ENCODE measurements at places on chromosomes 5 and 9. TPM values are rescaled to one million over a fixed set of nuclear protein-coding genes. Genes with fewer than 3 reads are reported as not detected.
A peak's percentile ranks its signal among the peaks of the same experiment; 100 is the strongest.

PRDM9 gene
- not detected for total RNA-seq

DNA sequence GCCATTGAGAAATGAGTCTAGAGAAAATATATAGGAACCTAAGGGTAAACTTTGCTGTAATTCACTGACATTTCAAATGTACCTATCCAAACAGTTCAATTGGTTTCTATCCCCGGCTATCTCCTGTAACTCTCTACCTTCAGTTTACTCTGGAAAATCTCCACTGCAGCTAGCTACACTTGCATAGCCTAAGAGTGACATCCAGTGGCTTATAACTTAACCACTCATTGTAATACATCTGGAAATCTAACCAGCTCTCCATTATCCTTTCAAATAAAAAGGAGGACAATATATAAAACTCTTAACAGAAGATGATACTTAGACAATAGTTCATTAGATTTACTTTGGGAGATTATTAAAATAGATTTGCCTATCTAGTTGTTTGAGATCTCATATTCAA lies 35.3 kb upstream of the SPDL1 start:
- H3K36me3 ChIP-seq, result no peaks in the 10 kb centered on the region
- no peak overlapping the region for H3K4me3 ChIP-seq
- H3K27ac ChIP-seq, result no peak overlapping the region
- H3K4me1 ChIP-seq, result no peaks in the 10 kb centered on the region
- peak; percentile 2 for DNase-seq

PSMD5 gene
- 67.0 TPM for total RNA-seq

GRCh38 chr5:14483504-14484157 lies 98.0 kb upstream of the OTULINL start:
- DNase-seq, result no peak
- no peak overlapping the region for H3K4me3 ChIP-seq
- H3K36me3 ChIP-seq, result peaks cover 25% of the 10 kb centered on the region
- no peaks in the 10 kb centered on the region for H3K4me1 ChIP-seq
- H3K27ac ChIP-seq, result no peak overlapping the region
- H3K27me3 ChIP-seq, result no peaks in the 10 kb centered on the region

TESK1 gene
- 31.8 TPM for total RNA-seq

DNA sequence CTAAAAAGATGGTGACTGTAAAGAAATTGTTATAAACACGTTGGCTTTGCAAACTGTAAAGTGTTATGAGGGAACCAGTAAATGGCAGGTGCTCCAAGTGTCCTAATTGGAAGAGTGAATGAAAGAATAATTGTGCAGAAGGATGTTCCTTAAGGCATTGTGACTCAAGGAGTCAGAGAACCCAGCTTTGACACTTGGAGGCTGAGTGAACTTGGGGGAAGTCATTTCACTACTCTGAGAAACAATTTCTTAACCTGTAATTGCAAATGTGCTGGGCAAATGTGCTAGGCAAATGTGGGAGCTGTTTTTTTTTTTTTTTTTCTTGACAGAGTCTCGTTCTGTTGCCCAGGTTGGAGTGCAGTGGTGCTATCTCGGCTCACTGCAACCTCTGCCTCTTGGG lies 84.0 kb upstream of the TNFSF8 start:
- no peak for DNase-seq
- no peak overlapping the region for H3K4me3 ChIP-seq
- peaks cover 5% of the 10 kb centered on the region for H3K4me1 ChIP-seq
- no peaks in the 10 kb centered on the region for H3K27me3 ChIP-seq
- H3K27ac ChIP-seq, result no peak overlapping the region
- H3K36me3 ChIP-seq, result no peaks in the 10 kb centered on the region

GRCh38 chr5:180809403-180810209 lies 7.0 kb upstream of the MGAT1 start:
- peaks cover 10% of the 10 kb centered on the region for H3K4me1 ChIP-seq
- no peaks in the 10 kb centered on the region for H3K27me3 ChIP-seq
- H3K27ac ChIP-seq, result peak overlapping the region; percentile 99
- DNase-seq, result peak; percentile 85
- peak overlapping the region; percentile 59 for H3K4me3 ChIP-seq
- no peaks in the 10 kb centered on the region for H3K36me3 ChIP-seq

- H3K4me3 ChIP-seq, result no peak overlapping the region
- no peak for DNase-seq
- no peaks in the 10 kb centered on the region for H3K36me3 ChIP-seq
- H3K27me3 ChIP-seq, result no peaks in the 10 kb centered on the region
- no peak overlapping the region for H3K27ac ChIP-seq
- no peaks in the 10 kb centered on the region for H3K4me1 ChIP-seq
Measured at GRCh38 chr5:56024810-56025150, 30.0 kb upstream of the IL6ST start.

C5orf52 gene
- not detected for total RNA-seq

GRCh38 chr5:59275510-59276324 lies 617.8 kb downstream of the PDE4D start:
- H3K27me3 ChIP-seq, result peaks cover 13% of the 10 kb centered on the region
- H3K4me1 ChIP-seq, result no peaks in the 10 kb centered on the region
- H3K36me3 ChIP-seq, result no peaks in the 10 kb centered on the region
- peak; percentile 15 for DNase-seq
- H3K4me3 ChIP-seq, result peak overlapping the region; percentile 3

GRCh38 chr5:127216898-127217675 lies 73.5 kb upstream of the MEGF10 start:
- H3K4me3 ChIP-seq, result no peak overlapping the region
- H3K4me1 ChIP-seq, result no peaks in the 10 kb centered on the region
- no peaks in the 10 kb centered on the region for H3K27me3 ChIP-seq
- H3K36me3 ChIP-seq, result no peaks in the 10 kb centered on the region

DNA sequence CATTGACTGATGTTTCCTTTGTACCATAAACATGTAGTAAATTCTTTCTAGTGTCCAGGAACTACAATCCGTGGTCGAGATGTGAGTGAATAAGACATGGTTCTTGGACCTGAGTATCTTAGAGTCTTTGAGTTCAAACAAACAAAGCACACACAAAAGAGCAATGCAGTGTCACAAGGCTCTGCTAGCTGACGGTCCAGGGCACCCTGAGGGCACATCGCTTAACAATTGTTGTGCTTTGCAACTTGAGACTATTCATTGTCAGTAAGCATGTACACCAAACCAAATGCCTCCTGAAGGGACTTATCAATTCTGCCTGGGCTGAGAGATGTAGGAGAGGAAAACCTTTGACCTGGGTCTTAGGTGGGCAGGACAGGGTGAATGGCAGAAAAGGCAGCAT lies 84.8 kb downstream of the CAMK4 start:
- H3K27ac ChIP-seq, result no peak overlapping the region
- peaks cover 20% of the 10 kb centered on the region for H3K27me3 ChIP-seq
- H3K36me3 ChIP-seq, result no peaks in the 10 kb centered on the region
- no peak overlapping the region for H3K4me3 ChIP-seq

DNA sequence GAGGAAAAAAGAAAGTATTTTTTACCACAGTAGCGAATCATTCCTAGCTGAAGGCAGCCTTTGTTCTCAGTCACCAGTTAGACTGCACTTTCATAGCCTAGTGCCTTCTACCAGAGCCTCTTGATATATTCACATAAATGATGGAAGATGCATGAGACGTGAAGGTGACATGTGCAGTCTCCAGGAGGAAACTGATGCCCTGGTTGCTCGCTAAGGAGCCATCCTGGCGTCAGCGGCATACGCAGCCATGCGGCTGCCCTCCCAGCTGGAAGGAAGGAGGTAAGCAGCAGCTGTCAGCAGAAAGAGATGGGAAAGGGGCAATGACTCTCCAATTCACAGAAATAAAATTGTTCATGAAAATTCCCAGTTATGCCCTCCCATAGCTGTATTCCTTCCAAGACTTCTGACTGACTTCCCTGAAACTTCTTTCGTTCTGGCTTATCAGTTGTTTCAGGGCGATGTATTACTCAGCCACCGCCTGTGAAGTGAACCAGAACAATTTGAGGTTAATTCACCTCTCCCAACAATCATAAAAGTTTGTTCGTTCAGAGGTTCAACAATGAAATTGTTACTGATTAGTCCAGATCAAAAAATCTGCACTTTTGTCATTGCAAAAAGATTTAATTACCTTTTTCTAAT lies 331.2 kb downstream of the NR2F1-AS1 start:
- no peak overlapping the region for H3K27ac ChIP-seq
- H3K36me3 ChIP-seq, result no peaks in the 10 kb centered on the region
- no peak overlapping the region for H3K4me3 ChIP-seq
- peaks cover 5% of the 10 kb centered on the region for H3K4me1 ChIP-seq
- no peaks in the 10 kb centered on the region for H3K27me3 ChIP-seq
- DNase-seq, result no peak

TERT gene
- 14.2 TPM for total RNA-seq

- no peak for DNase-seq
- H3K36me3 ChIP-seq, result peaks cover 46% of the 10 kb centered on the region
- peak overlapping the region; percentile 48 for H3K27ac ChIP-seq
Measured at GRCh38 chr9:87570000-87570908, 72.6 kb downstream of the DAPK1 start.

MARVELD2 gene
- 0.39 TPM for total RNA-seq

- no peak overlapping the region for H3K4me3 ChIP-seq
- H3K4me1 ChIP-seq, result peaks cover 7% of the 10 kb centered on the region
- no peak overlapping the region for H3K27ac ChIP-seq
- no peaks in the 10 kb centered on the region for H3K36me3 ChIP-seq
- no peaks in the 10 kb centered on the region for H3K27me3 ChIP-seq
- no peak for DNase-seq
Measured at GRCh38 chr5:150765011-150765798, 6.4 kb upstream of the DCTN4 start.

DNA sequence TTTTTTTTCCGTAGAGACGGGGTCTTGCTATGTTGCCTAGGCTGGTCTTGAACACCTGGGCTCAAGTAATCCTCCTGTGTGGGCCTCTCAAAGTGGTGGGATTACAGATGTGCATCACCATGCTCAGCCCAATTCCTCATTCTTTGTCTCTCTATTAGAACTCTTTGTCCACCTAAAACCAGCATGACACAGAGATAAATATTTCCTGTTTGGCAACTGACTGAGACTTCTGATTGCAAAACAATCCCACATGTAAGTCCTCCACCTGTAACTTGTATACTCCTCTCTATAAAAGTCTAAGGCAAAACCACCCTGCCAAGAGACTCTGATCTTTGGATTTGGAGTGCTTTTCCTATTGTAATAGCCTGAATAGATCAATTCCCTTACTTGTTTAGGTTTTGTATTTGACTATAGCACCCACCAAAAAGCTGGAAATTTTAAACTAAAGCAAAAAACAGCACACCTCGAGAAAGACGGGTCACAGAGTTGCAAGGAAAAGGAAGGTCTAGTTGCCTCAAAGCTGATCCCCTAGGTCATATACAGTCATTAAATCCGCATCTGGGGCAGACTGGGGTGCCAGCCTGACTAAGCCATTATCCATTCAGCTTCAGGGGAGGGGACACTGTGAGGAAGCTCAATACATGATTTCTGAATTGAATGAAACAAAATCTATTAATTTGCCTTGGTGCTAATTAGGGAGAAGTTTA lies 13.5 kb upstream of the KIF27 start:
- peak; percentile 71 for DNase-seq
- peaks cover 46% of the 10 kb centered on the region for H3K4me1 ChIP-seq
- H3K4me3 ChIP-seq, result no peak overlapping the region
- H3K36me3 ChIP-seq, result no peaks in the 10 kb centered on the region
- H3K27ac ChIP-seq, result peak overlapping the region; percentile 66

GRCh38 chr5:71924325-71924724 lies 182.9 kb upstream of the MAP1B start:
- no peaks in the 10 kb centered on the region for H3K27me3 ChIP-seq
- no peak overlapping the region for H3K27ac ChIP-seq
- H3K4me3 ChIP-seq, result no peak overlapping the region
- no peaks in the 10 kb centered on the region for H3K4me1 ChIP-seq

ANKRD34B gene
- total RNA-seq, result not detected
